G401 (cell line): ENCODE measurements at places on chromosomes 11 and 22. TPM values are rescaled to one million over a fixed set of nuclear protein-coding genes. Genes with fewer than 3 reads are reported as not detected.

Gene SAA1
- 3.3 and 4.6 TPM in 2 replicates for total RNA-seq

Gene VSTM5
- not detected in 2 replicates for total RNA-seq

Gene CASP5
- total RNA-seq = not detected in 2 replicates

Gene DGCR6
- 0.98 and 6.4 TPM in 2 replicates for total RNA-seq

Gene OR51B5
- not detected in 2 replicates for total RNA-seq

Gene RASD2
- not detected in 2 replicates for total RNA-seq

Gene KRTAP5-10
- total RNA-seq = not detected in 2 replicates

Gene CDON
- 1.3 and 12.7 TPM in 2 replicates for total RNA-seq

Gene PRG3
- total RNA-seq = not detected in 2 replicates

Gene ADM
- total RNA-seq = 209 and 276 TPM in 2 replicates

Gene TRIM49
- total RNA-seq = 1.4 and 2.0 TPM in 2 replicates

Gene CTSD
- 192 and 219 TPM in 2 replicates for total RNA-seq

Gene HEPN1
- not detected in 2 replicates for total RNA-seq

Gene RGL4
- not detected in 2 replicates for total RNA-seq

Gene TRIM77
- not detected in 2 replicates for total RNA-seq

Gene MUC2
- not detected in 2 replicates for total RNA-seq

Gene SIK2
- total RNA-seq = 23.8 and 53.1 TPM in 2 replicates

Gene TNNT3
- total RNA-seq = not detected in 2 replicates

Gene VPREB3
- not detected in 2 replicates for total RNA-seq

Gene WNT7B
- not detected in 2 replicates for total RNA-seq

Gene C22orf23
- not detected in 2 replicates for total RNA-seq

Gene RHOD
- not detected in 2 replicates for total RNA-seq

Gene ACCS
- total RNA-seq = not detected in 2 replicates

Gene SDHAF2
- total RNA-seq = 19.5 and 22.3 TPM in 2 replicates

Gene TEAD1
- 11.6 and 33.4 TPM in 2 replicates for total RNA-seq

Gene CNTF
- total RNA-seq = 0.75 and 2.0 TPM in 2 replicates

Gene SPDYC
- total RNA-seq = 2.0 and 3.4 TPM in 2 replicates

Gene GDPD4
- total RNA-seq = not detected in 2 replicates

Gene CLDN5
- total RNA-seq = not detected in 2 replicates

Gene CCDC157
- 1.8 and 2.9 TPM in 2 replicates for total RNA-seq

Gene SHANK3
- total RNA-seq = 3.6 and 5.0 TPM in 2 replicates

Gene F2
- total RNA-seq = not detected in 2 replicates

Gene ARL14EP
- total RNA-seq = 10.3 and 15.6 TPM in 2 replicates

Gene OR8D1
- not detected in 2 replicates for total RNA-seq

Gene NPTXR
- total RNA-seq = 5.6 and 8.8 TPM in 2 replicates

Gene TRPM5
- total RNA-seq = not detected in 2 replicates

Gene CNIH2
- 4.4 and 12.4 TPM in 2 replicates for total RNA-seq

Gene NPAS4
- not detected in 2 replicates for total RNA-seq

Gene RAB36
- 1.5 and 3.3 TPM in 2 replicates for total RNA-seq

Gene KRTAP5-8
- total RNA-seq = not detected in 2 replicates

Gene DDB1
- total RNA-seq = 319 and 332 TPM in 2 replicates

Gene TRIM68
- total RNA-seq = 9.2 and 33.6 TPM in 2 replicates

Gene LIF
- total RNA-seq = 24.5 and 36.5 TPM in 2 replicates

Gene PDE2A
- not detected in 2 replicates for total RNA-seq

Gene GRIA4
- not detected in 2 replicates for total RNA-seq

Gene CABP4
- not detected in 2 replicates for total RNA-seq

Gene BARX2
- not detected in 2 replicates for total RNA-seq
